CD4-positive, CD25-positive, alpha-beta regulatory T cell (primary cell): ENCODE measurements at places on chromosomes 12 and 14.
A peak's percentile ranks its signal among the peaks of the same experiment; 100 is the strongest.

GRCh38 chr12:127355061-127355841 lies 911.7 kb upstream of the TMEM132C start:
- no peak for DNase-seq

DNA sequence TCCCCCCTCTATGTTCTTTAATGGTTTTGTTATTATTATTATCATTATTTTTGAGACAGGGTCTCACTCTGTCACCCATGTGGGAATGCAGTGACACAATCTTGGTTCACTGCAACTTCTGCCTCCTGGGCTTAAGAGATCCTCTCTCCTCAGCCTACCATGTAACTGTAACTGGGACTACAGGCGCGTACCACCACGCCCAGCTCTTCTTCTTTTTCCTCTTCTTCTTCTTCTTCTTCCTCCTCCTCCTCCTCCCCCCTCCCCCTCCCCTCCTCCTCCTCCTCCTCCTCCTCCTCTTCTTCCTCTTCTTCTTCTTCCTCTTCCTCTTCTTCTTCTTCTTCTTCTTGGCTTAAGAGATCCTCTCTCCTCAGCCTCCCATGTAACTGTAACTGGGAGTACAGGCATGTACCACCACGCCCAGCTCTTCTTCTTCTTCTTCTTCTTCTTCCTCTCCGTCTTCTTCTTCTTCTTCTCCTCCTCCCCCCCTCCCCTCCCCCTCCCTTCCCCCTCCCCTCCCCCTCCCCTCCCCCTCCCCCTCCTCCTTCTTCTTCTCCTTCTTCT lies 5.4 kb upstream of the KRT7 start:
- no peak for DNase-seq

DNA sequence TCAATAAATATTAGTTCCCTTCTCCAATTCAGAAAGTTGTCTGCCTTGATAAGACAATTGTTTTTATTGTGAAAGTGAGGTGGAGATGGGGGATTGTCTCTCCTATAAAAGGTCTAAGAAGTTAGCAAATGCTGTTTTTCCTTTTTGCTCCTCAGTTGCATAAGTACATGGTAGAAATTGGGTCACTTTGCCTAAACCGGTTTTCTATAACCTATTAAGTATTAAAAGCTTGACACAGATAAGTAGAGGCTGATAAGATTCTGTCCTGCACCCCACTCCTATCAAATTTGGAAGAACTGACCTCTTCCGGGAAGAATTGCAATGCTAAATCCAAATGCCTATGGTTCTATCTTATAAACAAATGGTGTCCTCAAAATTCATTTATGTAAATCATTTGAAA lies 7.0 kb downstream of the SLCO1B1 start:
- DNase-seq: no peak

GRCh38 chr12:118925407-118925806 lies 55.9 kb upstream of the SRRM4 start:
- no peak for DNase-seq

GRCh38 chr14:57883061-57883460 lies 17.2 kb upstream of the SLC35F4 start:
- DNase-seq: no peak

GRCh38 chr12:54404061-54405004 lies 14.7 kb downstream of the ITGA5 start:
- DNase-seq: peak; percentile 59

DNA sequence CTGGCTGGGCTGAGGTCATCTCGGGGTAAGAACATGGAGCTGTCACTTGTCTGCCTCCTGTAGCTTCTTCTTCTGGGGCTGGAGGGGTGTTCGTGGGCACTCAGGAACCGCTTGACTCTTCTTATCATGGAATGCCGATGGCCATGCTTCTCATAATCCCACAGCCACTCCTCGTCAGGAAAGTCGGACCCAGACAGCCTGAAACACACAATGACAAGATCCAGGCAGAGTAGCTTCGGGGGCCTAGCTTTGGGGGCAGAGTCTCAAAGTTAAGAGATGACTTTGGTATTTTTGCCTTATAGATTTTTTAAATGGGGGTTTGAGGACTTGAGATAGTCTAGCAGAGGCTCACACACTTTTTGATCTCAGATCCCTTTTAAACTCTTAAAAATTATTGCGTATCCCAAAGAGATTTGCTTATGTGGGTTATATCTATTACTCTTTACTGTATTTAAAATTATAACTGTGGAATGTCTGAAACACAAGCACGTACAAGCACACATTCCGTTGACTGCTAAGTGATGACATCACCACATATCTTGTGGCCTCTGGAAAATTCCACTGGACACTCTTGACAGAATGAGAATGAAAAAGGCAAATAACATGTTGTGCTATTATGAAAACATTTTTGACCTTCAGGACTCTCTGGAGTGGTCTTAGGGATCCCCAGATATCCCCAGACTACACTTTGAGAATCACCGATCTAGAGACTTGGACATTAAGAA lies 43.3 kb downstream of the BEST3 start:
- DNase-seq: no peak

DNA sequence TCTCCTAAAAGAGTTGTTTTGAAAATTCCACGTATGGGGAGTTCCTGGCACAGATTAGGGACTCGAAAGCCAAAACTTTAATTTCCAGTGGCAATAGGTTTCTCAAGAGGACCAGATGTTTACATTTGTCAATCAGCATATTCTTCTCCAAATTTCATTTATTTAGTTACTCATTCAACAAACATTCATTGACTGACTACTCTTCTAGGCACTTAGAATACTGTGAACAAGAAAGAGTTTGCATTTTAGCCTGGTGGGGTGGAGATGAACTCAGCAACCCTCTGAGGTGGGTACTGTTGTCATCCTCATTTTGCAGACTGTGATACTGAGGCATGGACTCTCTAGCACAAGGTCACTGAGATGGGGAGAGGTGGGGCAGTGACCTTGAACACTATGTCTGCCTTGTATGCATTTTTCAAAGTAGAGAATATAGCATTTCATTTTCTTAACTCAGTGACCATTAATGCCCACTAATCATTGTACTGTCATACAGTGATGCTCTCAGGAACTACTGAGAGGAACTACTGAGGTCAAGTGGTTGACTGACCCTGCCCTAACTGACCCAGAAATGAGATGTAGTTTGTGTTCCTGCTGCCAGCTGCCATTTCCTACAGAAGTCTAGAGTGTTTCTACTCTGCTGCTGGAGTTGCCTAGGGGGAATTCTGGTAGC lies 2.2 kb downstream of the L3HYPDH start:
- no peak for DNase-seq
